Naive thymus-derived CD4-positive, alpha-beta T cell (primary cell): ENCODE measurements at places on chromosomes 7 and 10. TPM values are rescaled to one million over a fixed set of nuclear protein-coding genes. Genes with fewer than 3 reads are reported as not detected.

ITPRID1 gene
- not detected for polyA plus RNA-seq

RPEL1 gene
- not detected for polyA plus RNA-seq

- no peaks in the 10 kb centered on the region for H3K4me1 ChIP-seq
- H3K4me3 ChIP-seq = no peak overlapping the region
- DNase-seq = no peak
- no peaks in the 10 kb centered on the region for H3K27me3 ChIP-seq
Observed at GRCh38 chr7:86926732-86927131, 132.7 kb downstream of the ELAPOR2 start.

DNA sequence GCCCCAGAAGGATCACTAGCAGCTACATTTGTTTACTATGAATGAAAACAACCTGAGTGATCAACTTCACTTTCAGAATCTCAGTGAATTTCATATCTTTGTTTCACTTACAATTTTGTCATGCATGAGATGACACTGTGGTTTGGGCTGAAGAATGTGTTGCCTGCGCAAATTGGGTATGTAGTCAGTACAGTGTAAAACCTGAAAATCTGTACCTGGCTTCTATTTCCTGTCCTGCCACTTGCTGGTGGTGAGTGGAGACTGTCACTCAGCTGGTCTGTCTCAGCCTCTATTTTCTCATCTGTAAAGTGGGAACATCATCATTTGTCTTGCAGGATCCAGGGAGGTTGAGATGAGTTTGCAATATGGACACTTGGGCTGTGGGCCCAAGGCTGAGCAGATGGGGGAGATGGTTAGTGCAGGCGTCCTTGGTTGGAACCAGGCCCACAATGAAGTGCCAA lies 118.0 kb downstream of the WDFY4 start:
- no peaks in the 10 kb centered on the region for H3K36me3 ChIP-seq
- no peak overlapping the region for H3K4me3 ChIP-seq
- no peak overlapping the region for H3K27ac ChIP-seq
- no peaks in the 10 kb centered on the region for H3K4me1 ChIP-seq
- no peak for DNase-seq
- no peaks in the 10 kb centered on the region for H3K27me3 ChIP-seq

GRCh38 chr10:13437026-13437555 lies 89.0 kb upstream of the SEPHS1 start:
- no peak overlapping the region for H3K4me3 ChIP-seq
- H3K27me3 ChIP-seq = no peaks in the 10 kb centered on the region
- DNase-seq = no peak
- H3K4me1 ChIP-seq = peaks cover 9% of the 10 kb centered on the region

- no peak overlapping the region for H3K27ac ChIP-seq
- no peaks in the 10 kb centered on the region for H3K36me3 ChIP-seq
- no peak overlapping the region for H3K4me3 ChIP-seq
- DNase-seq = no peak
- H3K27me3 ChIP-seq = no peaks in the 10 kb centered on the region
- H3K4me1 ChIP-seq = no peaks in the 10 kb centered on the region
Observed at GRCh38 chr7:101428093-101428866, 65.6 kb downstream of the COL26A1 start.

- no peaks in the 10 kb centered on the region for H3K27me3 ChIP-seq
- no peak overlapping the region for H3K27ac ChIP-seq
- DNase-seq = no peak
- H3K36me3 ChIP-seq = no peaks in the 10 kb centered on the region
- H3K4me1 ChIP-seq = no peaks in the 10 kb centered on the region
Observed at GRCh38 chr7:28996836-28997235, 38.7 kb upstream of the TRIL start.
